ENCODE measurements at places on chromosomes 13 and 19. TPM values are rescaled to one million over a fixed set of nuclear protein-coding genes. Genes with fewer than 3 reads are reported as not detected.

DNA sequence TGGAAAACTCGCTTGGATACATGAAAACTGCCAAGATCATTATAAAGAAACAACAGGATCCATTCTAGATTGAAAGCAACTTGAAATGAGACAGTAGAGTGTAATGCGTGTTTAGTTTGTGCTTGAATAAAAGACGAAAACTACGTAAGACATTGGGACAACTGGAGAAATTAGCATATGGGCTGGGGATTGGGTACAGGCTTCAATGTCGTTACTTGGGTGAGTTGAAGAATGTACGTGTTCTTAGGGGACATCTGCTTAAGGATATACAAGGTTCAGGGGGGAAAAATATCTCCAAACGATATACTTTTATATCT is 471 bp upstream of the ERVK3-1 start:
- no peak for DNase-seq

Gene PRODH2
- polyA plus RNA-seq = not detected

DNA sequence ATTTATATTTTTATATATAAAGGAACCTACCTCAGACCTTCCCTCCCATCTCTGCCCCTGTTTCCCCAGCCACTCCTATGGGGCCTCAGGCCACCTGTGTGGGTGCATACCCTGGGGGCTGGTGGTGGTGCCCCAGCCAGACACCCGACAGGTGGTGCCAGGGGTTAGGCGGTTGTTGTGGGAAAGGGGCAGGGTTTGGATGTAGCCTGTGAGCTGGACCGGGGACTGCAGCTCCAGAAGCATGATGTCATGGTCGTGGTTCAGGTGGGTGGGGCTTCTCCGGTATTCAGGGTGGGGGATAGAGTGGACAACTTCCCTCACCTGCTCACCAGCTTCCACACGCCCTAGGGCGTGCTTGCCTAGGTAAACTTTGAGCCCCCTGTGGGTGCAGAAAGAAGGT is 5.2 kb downstream of the KLK13 start:
- DNase-seq = no peak

Gene FCAR
- polyA plus RNA-seq = 0.34 TPM

Gene PRR19
- polyA plus RNA-seq = 0.49 TPM

GRCh38 chr19:2978772-2979171 is 1.4 kb downstream of the TLE6 start:
- DNase-seq = no peak

DNA sequence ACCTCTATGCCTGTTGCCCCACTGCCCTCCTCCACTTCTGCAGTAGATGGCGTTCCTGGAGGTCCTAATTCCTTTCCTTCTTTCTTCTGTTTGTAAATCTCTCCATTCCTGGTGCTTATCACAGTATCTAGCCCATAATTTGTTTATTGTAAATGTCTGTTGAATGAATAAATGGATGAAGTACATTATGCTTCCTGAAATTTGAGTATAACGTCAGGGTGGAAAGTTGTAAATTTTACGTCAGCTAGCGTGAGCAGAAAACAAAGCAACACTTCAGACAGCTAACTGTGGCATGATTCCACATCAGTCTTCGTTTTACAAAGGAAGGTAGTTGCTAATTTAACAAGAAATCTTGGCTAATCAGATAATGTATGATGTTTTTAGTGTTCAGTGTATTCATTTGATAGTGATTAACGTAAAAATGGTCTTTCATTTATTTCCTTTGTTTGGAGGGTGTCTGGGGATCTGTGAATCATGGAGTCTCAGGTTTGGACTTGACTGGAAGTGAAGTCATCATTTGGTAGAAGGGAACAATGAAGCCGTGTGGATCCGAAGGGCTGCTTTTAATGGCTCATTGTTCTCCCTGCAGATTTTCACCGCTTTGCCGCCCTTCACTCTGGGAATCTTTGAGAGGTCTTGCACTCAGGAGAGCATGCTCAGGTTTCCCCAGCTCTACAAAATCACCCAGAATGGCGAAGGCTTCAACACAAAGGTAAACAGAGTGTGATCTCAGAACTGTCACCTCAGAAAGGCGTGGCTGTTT is 215.1 kb downstream of the SHISA2 start:
- no peak for DNase-seq

- DNase-seq = no peak
Measured at GRCh38 chr19:4584670-4585460, 25.4 kb upstream of the SEMA6B start.

- no peak for DNase-seq
Measured at GRCh38 chr19:1811472-1811894, 593 bp downstream of the ATP8B3 start.

GRCh38 chr19:33406521-33407139 is 33.1 kb downstream of the CEBPG start:
- no peak for DNase-seq
